ENCODE measurements at places on chromosomes 12 and 14. TPM values are rescaled to one million over a fixed set of nuclear protein-coding genes. Genes with fewer than 3 reads are reported as not detected.

GRCh38 chr12:31970199-31970598 is 11.0 kb downstream of the RESF1 start:
- no peak overlapping the region for H3K27ac ChIP-seq
- H3K36me3 ChIP-seq: peaks cover 58% of the 10 kb centered on the region
- H3K4me1 ChIP-seq: peaks cover 59% of the 10 kb centered on the region
- no peak overlapping the region for H3K4me3 ChIP-seq
- H3K27me3 ChIP-seq: no peaks in the 10 kb centered on the region

GRCh38 chr12:88122666-88123065 is 19.2 kb downstream of the CEP290 start:
- no peaks in the 10 kb centered on the region for H3K4me1 ChIP-seq
- no peaks in the 10 kb centered on the region for H3K27me3 ChIP-seq
- no peak overlapping the region for H3K27ac ChIP-seq
- DNase-seq: no peak
- H3K4me3 ChIP-seq: no peak overlapping the region

DNA sequence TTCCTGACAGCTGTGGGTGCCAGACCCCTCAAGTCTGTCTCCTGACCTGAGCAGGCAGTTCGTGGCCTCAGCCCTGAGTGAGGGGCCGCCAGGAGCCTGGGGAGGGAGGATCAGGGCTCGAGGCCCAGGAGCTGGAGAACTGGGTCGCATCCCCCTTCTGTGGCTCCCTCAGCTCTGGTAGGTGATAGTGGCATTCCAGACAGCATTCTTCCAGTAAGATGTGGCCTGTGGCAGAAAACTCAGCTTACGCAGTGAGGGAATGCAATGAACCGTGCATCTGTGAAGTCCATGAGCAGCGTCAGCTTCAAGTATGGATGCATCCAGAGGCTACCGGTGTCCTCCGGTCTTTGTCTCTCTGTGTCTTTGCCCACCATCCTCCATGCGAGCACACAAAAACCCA is 28.4 kb upstream of the FBRSL1 start:
- no peak overlapping the region for H3K4me3 ChIP-seq
- H3K36me3 ChIP-seq: no peaks in the 10 kb centered on the region
- H3K27me3 ChIP-seq: no peaks in the 10 kb centered on the region
- H3K27ac ChIP-seq: no peak overlapping the region
- no peaks in the 10 kb centered on the region for H3K4me1 ChIP-seq
- no peak for DNase-seq

Gene SYT1
- total RNA-seq: not detected

Gene PLEKHD1
- not detected for total RNA-seq

- no peaks in the 10 kb centered on the region for H3K27me3 ChIP-seq
- H3K27ac ChIP-seq: no peak overlapping the region
- H3K4me3 ChIP-seq: no peak overlapping the region
- H3K4me1 ChIP-seq: no peaks in the 10 kb centered on the region
- no peak for DNase-seq
- H3K36me3 ChIP-seq: no peaks in the 10 kb centered on the region
These were observed 44.0 kb upstream of the MEG3 start for GRCh38 chr14:100781952-100782351.

DNA sequence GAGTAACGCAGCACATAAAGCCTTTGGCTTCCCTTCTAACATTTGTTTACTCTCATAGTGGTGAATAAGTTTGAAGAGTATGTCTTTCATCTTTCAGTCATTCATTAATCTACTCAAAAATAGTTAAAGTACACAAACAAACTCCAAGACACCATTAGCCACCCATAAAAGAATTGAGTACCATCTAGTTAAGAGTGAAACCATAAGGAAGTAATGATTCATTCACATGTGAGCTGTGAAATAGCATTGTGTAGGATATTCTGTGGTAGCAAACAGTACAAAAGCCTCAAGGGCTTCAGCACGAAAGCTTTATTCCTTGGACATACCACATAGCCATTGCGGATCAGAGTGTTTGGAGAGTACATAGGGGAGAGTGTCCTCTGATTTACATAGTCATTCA is 13.9 kb downstream of the SYT1 start:
- H3K27ac ChIP-seq: no peak overlapping the region
- H3K27me3 ChIP-seq: no peaks in the 10 kb centered on the region
- no peaks in the 10 kb centered on the region for H3K36me3 ChIP-seq
- H3K4me1 ChIP-seq: no peaks in the 10 kb centered on the region
- H3K4me3 ChIP-seq: no peak overlapping the region

- H3K36me3 ChIP-seq: no peaks in the 10 kb centered on the region
- peaks cover 13% of the 10 kb centered on the region for H3K4me1 ChIP-seq
These were observed 36.9 kb upstream of the SINHCAF start for GRCh38 chr12:31362759-31363415.

Gene IRAK3
- total RNA-seq: 0.13 TPM

Gene PIWIL1
- total RNA-seq: not detected

GRCh38 chr12:87155621-87156020 is 873.6 kb downstream of the C12orf50 start:
- no peaks in the 10 kb centered on the region for H3K27me3 ChIP-seq
- no peaks in the 10 kb centered on the region for H3K36me3 ChIP-seq
- H3K4me3 ChIP-seq: no peak overlapping the region
- H3K4me1 ChIP-seq: no peaks in the 10 kb centered on the region
- H3K27ac ChIP-seq: no peak overlapping the region

DNA sequence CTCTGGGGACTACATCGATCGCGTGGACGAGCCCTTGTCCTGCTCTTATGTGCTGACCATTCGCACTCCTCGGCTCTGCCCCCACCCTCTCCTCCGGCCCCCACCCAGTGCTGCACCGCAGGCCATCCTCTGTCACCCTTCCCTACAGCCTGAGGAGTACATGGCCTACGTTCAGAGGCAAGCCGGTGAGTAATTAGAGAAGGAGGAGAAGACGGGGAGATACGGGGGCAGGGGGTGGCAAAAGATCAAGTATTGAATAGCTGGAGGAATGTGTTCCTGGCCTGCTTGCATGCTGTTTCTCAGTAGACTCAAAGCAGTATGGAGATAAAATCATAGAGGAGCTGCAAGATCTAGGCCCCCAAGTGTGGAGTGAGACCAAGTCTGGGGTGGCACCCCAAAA is 21.9 kb downstream of the OS9 start:
- H3K36me3 ChIP-seq: peaks cover 52% of the 10 kb centered on the region
- H3K4me3 ChIP-seq: no peak overlapping the region
- H3K27ac ChIP-seq: no peak overlapping the region
- DNase-seq: no peak

GRCh38 chr14:59507752-59508103 is 23.4 kb downstream of the JKAMP start:
- H3K27me3 ChIP-seq: no peaks in the 10 kb centered on the region
- no peaks in the 10 kb centered on the region for H3K36me3 ChIP-seq
- H3K27ac ChIP-seq: no peak overlapping the region
- no peak overlapping the region for H3K4me3 ChIP-seq
- no peak for DNase-seq

DNA sequence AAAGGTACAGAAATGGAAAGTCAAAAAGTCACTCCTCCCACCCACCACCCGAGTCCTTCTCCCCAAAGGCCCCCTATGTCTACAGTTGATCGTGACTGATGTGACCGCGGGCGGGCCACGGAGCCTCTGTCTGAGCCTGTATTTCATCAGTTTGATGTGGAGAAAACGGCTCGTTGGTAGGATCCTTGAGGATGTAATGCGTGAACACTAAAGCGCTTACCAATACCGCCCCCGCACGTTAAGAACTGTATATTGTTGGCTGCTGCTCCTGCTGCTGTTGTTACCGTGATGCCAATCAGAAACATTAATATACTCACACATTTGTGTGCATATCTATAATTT is 24.6 kb upstream of the UBC start:
- peak overlapping the region; percentile 80 for H3K27ac ChIP-seq
- H3K27me3 ChIP-seq: no peaks in the 10 kb centered on the region
- H3K36me3 ChIP-seq: no peaks in the 10 kb centered on the region
- H3K4me1 ChIP-seq: peaks cover 24% of the 10 kb centered on the region
- H3K4me3 ChIP-seq: peak overlapping the region; percentile 72

Gene RPGRIP1
- not detected for total RNA-seq

- no peak for DNase-seq
- H3K27me3 ChIP-seq: no peaks in the 10 kb centered on the region
- H3K4me1 ChIP-seq: no peaks in the 10 kb centered on the region
- no peaks in the 10 kb centered on the region for H3K36me3 ChIP-seq
- H3K27ac ChIP-seq: no peak overlapping the region
These were observed 35.1 kb upstream of the C14orf180 start for GRCh38 chr14:104544362-104544961.

Gene PRB2
- not detected for total RNA-seq

- H3K4me3 ChIP-seq: no peak overlapping the region
- no peaks in the 10 kb centered on the region for H3K4me1 ChIP-seq
- no peak for DNase-seq
- no peaks in the 10 kb centered on the region for H3K36me3 ChIP-seq
These were observed 3.5 kb upstream of the KSR2 start for GRCh38 chr12:117972301-117972700.

Gene TSHR
- not detected for total RNA-seq

DNA sequence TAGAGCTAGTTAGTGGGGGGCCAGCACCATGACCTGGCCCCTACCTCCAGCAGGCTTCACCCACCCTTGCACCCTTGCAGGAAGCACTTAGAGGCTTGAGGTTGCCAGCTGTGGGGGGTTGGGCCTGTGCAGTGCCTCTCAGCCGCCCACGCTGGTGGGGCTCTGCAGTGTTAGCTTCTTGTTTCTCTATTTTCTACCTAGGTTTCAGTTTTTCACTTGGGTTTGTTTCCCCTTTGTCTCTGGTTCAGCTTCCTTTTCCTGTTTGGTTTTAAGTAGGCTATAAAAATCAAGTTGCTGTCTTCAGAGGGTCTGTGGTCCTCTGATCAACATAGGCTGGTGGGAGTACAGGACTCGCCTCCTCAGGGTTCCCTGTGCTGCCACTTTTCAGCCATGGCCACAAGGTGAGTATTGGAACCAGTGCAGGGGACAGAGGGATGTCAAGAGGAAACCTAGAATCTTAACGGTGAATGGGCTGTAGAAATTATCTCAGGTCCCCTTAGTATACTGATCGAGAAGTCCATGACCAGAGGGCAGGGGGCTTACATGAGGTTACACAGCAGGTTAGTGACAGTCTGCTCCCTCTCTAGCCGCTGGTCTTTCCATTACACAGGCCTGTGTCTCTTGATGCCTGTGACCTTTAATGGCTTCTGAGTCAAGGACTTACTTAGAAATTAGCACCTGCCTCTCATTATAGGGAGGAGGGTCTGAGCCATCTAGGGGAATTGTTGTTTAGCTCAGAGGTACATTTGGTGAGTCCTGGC is at the start of gene EVL:
EVL (plus strand) TSS at position 312 of the 761 bp plus-strand sequence; CDS start at position 391, 79 bp downstream.
- H3K36me3 ChIP-seq: no peaks in the 10 kb centered on the region
- DNase-seq: peak; percentile 61
- H3K27me3 ChIP-seq: no peaks in the 10 kb centered on the region
- H3K4me1 ChIP-seq: peaks cover 69% of the 10 kb centered on the region
- peak within 1 kb of the TSS; percentile 84 for H3K27ac ChIP-seq

DNA sequence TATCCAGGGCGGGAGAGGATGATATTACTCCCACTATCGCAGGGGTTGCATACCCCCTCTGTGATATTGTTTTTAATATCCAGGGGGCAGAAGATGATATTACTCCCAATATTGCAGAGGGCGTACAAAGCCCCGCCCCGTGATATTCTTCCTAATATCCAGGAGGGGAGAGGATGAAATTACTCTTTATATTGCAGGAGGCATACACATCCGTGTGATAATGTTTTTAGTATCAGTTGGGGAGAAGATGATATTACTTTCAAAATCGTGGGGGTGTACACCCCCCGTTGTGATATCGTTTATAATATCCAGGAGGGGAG is 52.9 kb upstream of the OXA1L start:
- no peak for DNase-seq
- peak overlapping the region; percentile 39 for H3K4me3 ChIP-seq
- H3K36me3 ChIP-seq: no peaks in the 10 kb centered on the region
- H3K4me1 ChIP-seq: peaks cover 4% of the 10 kb centered on the region
- no peaks in the 10 kb centered on the region for H3K27me3 ChIP-seq

DNA sequence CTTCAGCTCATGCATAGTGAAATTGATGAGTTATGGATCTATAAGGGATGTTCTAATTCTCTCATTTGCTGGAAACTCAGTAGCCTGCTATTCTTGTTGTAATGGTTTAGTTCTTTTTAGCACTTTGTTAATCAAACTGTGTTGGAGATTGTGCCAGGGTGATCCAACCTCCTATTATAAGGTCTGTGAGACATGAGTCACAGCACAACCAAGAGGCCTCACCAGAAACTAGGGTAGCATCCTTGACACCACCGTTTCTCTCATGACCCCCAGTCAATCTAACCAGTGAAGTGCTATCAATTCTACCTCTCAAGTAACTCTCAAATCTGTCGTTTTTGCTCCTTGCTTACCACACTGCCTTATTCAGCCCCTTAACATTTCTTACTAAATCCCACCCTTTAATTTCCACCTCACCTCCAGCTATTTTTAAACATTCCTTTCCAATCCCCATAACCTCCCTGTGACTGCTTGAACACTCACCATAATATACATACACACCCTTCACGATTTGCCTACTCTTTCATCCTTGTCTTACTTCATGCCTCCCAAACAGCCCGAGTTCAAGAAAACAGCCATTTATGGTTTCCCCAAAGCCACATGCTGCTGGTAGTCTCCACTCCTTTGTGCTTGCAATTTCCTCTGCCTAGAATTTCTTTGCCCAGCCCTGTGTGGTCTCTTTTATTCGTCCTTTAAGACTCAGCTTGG is 53.9 kb upstream of the NUDT4 start:
- H3K27me3 ChIP-seq: no peaks in the 10 kb centered on the region
- H3K27ac ChIP-seq: no peak overlapping the region
- H3K4me3 ChIP-seq: no peak overlapping the region
- no peaks in the 10 kb centered on the region for H3K36me3 ChIP-seq
- no peaks in the 10 kb centered on the region for H3K4me1 ChIP-seq
- no peak for DNase-seq

DNA sequence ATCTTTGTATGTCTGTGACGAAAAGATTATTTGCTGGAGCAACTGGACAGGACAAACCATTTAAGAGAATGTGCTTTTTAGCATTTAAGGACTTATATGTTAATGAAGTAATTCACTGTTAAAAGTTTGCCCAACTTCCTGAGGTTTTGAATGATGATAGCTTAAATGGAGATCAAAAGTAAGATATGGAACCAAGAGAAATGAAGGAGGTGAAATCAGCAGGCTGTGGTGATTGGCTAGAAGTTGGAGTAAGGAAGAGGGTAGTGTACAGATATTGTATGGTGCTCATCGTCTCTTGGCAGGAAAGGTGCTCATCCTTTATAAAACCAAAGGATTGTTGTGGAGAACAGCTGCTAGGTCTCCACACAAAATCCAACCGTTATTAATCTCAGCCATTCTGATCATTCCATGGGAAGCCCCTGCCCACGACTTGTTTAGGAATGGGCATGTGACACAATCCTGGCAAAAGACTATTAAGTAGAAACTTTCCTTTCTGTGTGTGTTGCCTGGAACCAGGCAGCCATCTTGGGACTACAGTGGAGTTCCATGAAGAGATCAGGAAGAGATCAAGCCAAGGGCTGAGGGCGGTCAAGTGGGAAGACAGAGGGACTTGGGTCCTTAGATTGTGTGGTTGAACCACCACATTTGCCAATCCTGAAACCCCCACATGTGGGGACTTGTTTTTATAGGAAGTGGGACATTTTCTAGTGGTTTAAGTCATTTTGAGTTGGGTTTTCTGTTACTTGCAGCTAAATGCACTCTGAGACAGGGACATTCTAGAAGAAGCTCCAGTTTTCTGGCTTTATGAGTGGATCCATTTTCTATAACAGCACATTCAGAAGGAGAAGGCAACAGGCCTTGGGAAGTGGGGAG is 56.8 kb upstream of the CHST11 start:
- H3K4me3 ChIP-seq: no peak overlapping the region
- H3K27me3 ChIP-seq: no peaks in the 10 kb centered on the region
- H3K36me3 ChIP-seq: no peaks in the 10 kb centered on the region
- DNase-seq: no peak

Gene SIX6
- not detected for total RNA-seq

GRCh38 chr12:60101715-60102114 is 505.9 kb downstream of the SLC16A7 start:
- no peak overlapping the region for H3K27ac ChIP-seq
- no peaks in the 10 kb centered on the region for H3K27me3 ChIP-seq
- H3K4me1 ChIP-seq: no peaks in the 10 kb centered on the region
- no peak overlapping the region for H3K4me3 ChIP-seq

All from CD8-positive, alpha-beta memory T cell (primary cell).